Activated CD8-positive, alpha-beta memory T cell treated with anti-CD3 and anti-CD28 coated beads, Interleukin-2, amount 50 U/mL, for 4 hours (primary cell): ENCODE measurements at places on chromosomes 12 and 14.

DNA sequence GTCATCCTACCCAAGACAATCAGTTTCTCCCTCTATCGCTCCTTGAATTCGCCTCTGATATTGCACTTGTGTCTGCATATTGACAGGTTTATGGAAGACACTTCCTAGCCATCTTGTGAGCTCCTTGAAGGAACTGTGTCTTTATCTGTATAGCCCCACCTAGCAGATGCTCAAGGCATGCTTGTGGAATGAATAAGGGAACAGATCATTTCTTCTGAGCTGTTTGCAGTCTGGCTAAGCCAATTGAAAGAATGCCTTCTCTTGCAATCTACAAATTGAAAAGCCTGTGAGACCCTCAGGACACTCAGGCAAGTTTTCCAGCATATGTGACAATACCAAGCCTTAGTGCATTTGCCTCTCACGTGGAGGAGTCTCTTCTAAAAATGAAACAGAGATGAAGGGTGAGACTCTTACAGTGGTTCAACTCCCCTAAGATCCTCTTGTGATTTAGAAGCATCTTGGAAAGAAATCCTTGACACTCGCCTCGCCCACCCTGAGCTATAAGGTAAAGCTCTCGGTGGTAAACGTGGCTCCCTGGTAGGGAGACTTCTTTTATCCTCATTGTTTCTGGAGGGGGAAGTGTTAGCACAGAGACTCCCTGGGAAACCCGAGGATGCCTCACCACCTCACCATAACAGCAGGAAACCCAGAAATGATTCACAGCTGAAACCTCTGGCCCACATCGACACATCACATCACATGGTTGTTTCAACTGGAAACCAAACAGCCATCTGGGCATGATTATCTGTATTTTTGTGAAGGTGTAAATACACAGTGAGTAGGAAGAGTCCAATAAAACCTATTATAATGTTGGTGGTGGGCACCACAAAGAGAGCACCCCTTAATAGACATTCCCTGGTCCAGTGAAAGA, 112.3 kb upstream of the BCL2L14 start:
- DNase-seq = no peak

DNA sequence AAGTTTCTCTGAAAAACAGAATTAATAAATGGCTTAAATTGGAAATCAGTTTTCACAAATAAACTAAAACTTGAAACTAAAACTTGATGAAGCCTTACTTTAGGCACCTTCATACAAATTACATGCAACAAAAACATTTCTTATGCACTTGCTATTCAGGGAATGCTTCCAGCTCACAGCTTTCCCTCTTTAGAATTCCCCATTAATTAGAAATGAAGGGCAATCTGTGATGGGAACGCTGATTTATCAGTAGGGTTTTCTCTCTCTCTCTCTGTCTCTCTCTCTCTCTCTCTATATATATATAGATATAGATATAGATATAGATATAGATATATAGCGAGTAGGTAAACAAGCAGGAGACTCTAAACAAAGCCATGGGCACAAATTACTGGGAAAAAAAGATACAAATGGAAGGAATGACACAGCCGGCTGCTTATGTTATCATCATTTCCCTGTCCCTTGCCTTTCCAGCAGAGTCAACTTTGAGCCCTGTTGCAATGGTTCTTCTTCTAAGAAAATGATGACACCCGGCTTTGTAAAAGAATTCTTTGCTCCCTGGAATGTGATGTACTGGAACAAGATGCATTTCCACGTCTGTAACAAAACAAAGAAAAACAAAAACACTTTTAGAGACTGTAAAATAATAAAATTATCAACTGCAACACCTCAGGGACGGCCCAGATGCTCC, 1121.6 kb upstream of the TMEM132C start:
- no peak for DNase-seq

DNA sequence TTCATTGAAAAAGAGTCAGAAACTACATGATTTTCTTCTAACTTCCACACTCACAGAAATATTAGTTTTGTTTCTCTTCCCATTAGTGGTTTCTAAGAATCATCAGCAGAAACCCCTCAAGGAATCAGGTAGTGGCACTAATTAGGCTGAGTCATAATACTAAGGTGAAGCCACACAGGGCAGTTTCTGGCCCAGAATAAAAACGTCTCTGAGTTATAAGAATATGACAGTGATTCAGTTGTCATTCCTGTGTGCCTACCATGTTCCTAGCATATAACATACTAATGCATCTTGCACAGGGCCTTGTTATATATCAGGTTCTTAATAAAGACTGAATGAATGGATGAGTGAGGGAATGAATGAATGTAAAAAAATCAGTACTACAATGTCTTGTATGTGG, 206.0 kb upstream of the PLEKHG7 start:
- no peak for DNase-seq

- DNase-seq = no peak
Measured at GRCh38 chr12:110935588-110935987, 15.2 kb upstream of the MYL2 start.

DNA sequence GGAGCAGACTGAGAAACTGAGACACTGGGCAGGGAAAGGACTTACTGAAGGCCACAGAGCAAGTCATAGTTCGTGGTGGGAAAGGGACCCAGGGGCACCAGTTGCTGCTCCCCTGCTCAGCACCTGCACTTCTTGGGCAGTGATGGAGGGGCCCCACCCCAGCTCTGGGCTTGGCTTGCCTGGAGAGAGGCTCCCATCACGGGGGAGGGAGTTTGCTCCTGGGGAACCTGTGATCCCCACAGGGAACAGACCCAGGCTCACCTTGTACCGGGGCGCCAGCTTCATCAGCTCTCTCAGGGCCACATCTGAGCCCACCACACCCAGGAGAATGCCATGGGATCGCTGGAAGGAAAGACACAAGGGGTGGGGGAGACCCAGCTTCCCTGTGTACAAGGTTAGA, 39.8 kb downstream of the CACNA2D4 start:
- DNase-seq = no peak
